ENCODE measurements at places on chromosomes 4 and X.

- no peak for DNase-seq
Measured at GRCh38 chrX:41711021-41711667, 12.8 kb upstream of the GPR82 start.

DNA sequence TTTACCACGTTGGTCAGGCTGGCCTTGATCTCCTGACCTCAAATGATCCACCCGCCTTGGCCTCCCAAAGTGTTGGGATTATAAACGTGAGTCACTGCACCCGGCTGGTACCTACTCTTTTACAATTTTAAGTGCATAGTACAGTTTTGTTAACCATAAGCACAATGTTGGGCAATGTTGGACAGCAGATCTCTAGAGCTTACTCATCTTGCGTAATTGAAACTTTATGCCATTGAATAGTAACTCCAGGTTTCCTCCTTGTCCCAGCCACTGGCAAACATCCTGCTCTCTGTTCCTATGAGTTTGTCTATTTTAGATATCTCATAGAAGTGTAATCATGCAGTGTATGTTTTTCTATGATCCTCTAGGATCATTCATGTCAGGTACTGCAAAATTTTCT lies 9.3 kb upstream of the CPE start:
- DNase-seq: no peak

- no peak for DNase-seq
Measured at GRCh38 chr4:78363031-78363570, 188.5 kb upstream of the ANXA3 start.

GRCh38 chrX:96924581-96924980 lies 40.9 kb downstream of the RPA4 start:
- peak; percentile 15 for DNase-seq

- DNase-seq: no peak
Measured at GRCh38 chr4:42339935-42340406, 57.3 kb upstream of the SHISA3 start.

GRCh38 chr4:152719291-152719690 lies 39.5 kb upstream of the TMEM154 start:
- no peak for DNase-seq

DNA sequence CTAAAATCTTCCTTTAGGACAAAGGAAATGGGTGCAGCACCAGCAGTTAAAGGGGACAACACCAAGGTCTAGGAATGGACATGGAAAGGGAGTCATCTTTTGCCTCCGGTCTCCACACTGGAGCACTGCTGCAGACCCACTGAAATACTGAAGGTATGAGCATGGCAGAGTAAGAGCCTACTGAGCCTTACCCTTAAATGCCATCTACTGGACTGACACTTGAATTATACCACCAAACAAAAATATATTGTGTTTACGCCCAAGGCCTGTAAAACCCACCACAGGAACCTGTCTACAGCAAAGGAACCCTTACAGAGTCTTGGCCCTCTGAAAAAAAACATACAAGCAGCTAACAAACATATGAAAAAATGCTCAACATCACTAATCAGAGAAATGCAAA lies 443.4 kb downstream of the CCSER1 start:
- DNase-seq: no peak

- no peak for DNase-seq
Measured at GRCh38 chr4:5444918-5445517, 263.3 kb downstream of the EVC2 start.

GRCh38 chr4:94642561-94642866 lies 115.2 kb upstream of the BMPR1B start:
- DNase-seq: no peak

DNA sequence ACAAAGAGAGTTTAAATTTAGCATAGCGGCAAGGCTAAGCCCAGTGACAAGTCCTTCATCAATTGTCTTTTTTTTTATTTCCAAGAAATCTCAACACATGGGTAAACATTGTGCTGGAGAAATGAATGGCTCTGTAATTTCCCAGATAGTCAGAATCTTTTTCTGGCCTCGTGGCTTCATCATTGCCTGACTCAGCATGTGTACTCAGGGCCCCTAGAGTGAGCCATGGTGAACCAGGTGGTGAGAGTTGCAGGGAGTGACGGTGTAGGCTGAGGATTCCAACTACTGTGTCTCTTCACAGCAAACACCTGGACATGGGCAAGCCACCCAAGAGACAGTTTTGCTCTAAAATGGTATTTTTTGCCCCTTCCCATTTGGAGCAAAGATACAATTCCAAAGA lies 43.1 kb upstream of the UCP1 start:
- DNase-seq: no peak

GRCh38 chr4:157992038-157992705 lies 180.7 kb downstream of the GASK1B start:
- DNase-seq: no peak

DNA sequence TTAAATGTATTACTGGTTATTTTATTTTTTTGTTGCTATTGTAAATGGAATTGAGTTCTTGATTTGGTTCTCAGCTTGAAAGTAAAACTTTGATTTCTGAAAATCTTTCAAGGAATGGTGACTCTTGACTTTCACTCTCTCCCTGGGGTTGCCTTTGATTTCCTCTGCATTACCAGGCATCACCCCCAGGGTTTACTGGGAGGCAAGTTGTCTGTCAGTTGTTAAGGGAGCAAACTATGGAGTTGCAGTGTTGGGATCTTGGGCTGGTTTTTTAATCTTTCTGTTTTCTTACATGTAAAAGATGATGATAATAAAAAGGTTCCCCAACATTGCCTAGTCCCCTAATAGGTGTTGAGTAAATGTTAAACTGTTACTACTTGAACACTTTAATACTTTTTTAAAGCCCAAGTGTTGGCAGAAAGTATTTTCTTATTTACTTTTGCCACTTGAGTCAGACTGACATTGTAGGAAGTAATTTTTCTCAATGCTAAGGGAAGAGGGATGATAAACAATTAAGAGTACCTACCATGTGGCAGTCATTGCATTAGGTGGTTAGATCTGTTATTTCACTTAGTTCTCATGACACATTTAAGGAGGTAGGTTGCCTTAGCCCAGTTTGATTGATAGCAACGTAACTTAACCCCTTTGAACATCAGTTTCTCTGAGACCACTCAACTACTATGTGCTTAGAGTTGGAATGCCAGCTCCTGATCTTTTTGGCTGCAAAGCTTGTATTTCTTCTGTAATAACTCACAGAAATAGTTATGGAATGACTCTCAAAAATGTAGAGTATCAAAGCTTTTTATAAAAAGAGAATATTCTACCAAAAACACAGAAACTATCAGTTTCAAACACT lies 67.1 kb downstream of the DCLK2 start:
- no peak for DNase-seq

GRCh38 chr4:2799971-2800690 lies 7.2 kb downstream of the SH3BP2 start:
- DNase-seq: no peak

GRCh38 chr4:98260047-98260578 lies 1.1 kb upstream of the RAP1GDS1 start:
- DNase-seq: peak; percentile 49

- no peak for DNase-seq
Measured at GRCh38 chr4:152052451-152053057, 291.7 kb upstream of the GATB start.

- DNase-seq: no peak
Measured at GRCh38 chr4:178752954-178753525, 1310.8 kb upstream of the AGA start.

- DNase-seq: no peak
Measured at GRCh38 chr4:38842994-38843393, 13.6 kb downstream of the TLR6 start.

- DNase-seq: no peak
Measured at GRCh38 chr4:71992571-71993312, 39.1 kb upstream of the NPFFR2 start.

- DNase-seq: no peak
Measured at GRCh38 chr4:144357975-144358374, 217.5 kb upstream of the GYPA start.

DNA sequence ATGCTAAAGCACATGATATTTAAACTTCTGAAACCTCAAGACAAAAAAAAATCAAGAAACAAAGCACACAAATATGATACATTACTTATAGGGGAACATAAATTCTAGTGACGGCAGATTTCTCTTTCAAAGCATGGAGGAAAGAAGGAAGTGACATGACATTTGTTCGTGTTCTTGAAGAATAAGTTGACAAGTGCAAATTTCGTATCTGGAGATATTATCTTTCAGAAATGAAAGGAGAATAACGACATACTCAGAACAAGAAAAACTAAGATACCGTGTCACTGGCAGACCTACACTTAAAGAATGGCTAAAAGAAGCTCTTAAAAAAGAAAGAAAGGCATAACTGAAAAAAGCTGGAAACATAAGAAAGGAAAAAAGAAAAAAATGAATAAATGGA lies 16.6 kb downstream of the CENPVL2 start:
- DNase-seq: no peak

GRCh38 chrX:110089656-110090403 lies 86.9 kb downstream of the TMEM164 start:
- peak; percentile 23 for DNase-seq

DNA sequence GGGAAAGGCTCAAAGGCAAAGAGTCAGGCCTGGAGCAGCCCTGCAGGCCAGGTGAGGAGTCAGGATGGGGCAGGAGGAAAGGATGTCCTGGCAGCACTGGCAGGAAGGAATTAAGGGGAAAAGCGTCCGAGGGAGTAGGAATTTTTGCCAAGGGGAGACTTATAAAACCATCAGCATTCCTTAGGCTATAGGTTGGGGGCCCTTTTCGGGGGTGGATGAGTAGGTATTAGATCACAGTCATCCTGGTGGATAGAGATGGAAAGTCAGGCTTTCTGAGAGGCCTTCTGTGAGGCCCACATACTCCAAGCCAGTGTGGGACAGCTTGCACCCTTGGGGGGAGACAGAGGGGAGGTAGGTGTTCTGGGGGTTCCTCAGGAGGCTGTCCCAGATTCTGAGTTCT lies 12.3 kb downstream of the STARD8 start:
- DNase-seq: no peak

DNA sequence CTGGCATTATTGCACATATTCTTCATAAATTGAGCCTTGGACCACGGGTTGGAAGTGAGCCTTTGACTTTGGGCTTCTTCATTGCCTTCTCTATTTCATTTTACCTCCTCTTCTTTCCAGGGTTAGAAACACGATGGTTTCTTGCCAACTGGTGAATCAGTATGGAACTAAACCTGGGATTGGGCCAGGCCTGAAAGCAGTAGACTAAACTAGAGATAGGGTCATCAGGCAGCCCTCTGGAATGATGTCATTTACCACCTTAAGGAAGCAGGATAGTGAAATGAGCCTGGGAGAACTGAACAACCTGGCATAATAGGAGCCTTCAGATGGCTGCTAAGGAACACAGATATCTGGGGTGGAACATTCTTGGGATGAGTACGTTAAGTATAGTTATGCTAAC lies 67.5 kb upstream of the ATP8A1 start:
- no peak for DNase-seq

DNA sequence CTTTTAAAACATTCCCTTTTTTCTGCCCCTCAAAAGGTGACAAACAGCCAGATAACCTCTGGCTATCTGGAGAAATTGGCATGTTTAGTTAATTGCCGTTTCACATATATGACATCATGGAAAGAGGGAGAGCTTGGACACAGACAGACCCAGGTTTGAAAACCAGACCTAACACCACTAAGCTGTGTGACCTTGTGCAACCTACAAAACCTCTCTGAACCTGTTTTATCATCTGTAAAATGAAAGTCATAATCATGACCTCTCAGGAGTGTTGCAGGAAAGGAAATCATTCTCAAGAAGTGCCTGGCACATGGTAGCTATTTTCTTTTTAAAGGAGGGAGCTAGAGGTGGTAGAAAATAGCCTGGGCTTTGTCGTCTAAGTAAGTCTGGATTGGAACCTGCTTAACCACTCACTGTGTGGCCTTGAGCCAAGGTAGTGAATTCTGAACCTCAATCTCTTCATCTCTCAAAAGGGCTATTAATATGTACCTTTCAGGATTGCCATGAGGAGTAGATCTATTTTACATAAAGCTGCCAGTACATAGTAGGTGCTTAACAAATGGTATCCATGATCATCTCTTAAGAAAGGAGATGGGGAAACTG lies 363.5 kb downstream of the BCOR start:
- DNase-seq: no peak

- DNase-seq: peak; percentile 0
Measured at GRCh38 chrX:74924449-74925224, 615 bp downstream of the NEXMIF start.

All from bone marrow (tissue), 2 donors.